ENCODE measurements at places on chromosomes 2 and 18. TPM values are rescaled to one million over a fixed set of nuclear protein-coding genes. Genes with fewer than 3 reads are reported as not detected.

DNA sequence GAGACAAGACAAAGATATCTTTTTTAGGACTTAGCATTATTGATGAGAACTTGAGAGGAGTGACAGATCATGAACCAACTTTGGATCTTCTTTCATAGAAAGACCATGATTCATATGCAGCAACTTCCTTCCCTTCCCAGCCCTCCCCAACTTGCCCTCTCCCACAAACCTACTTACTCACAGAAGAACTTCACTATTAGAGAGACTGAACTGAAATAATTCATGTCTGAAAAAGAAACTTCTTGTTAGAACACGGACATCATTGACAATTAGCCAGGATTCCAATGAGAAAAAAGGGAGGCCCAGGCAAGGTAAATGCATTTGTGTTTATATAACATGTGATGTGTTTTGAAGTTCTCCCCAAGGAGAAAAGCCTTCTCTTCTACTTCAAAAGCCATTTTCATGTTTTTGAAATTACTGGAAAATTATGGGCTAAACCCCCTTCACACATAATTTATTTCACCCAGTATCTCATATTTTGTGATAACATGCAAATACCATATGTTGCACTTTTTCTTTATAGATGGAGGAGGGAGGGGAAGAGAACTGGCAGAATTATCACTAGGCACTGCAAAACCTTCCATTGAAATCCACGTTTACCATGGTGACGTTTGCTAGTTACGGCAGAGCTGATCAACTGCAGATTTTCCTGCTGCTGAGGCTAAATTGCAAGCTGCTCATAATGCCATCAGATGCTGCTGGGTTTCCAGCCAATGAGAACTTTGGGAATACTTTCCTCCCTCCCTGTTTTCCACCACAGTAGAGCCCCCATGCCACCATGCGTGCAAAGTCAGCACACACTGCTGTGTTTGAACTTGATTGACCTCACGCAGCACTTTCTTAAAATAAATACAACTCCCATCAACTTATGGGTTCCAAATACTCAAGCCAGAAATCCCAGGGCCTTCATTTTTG, 294.7 kb downstream of the MEIS1 start:
- no peak for DNase-seq

DNA sequence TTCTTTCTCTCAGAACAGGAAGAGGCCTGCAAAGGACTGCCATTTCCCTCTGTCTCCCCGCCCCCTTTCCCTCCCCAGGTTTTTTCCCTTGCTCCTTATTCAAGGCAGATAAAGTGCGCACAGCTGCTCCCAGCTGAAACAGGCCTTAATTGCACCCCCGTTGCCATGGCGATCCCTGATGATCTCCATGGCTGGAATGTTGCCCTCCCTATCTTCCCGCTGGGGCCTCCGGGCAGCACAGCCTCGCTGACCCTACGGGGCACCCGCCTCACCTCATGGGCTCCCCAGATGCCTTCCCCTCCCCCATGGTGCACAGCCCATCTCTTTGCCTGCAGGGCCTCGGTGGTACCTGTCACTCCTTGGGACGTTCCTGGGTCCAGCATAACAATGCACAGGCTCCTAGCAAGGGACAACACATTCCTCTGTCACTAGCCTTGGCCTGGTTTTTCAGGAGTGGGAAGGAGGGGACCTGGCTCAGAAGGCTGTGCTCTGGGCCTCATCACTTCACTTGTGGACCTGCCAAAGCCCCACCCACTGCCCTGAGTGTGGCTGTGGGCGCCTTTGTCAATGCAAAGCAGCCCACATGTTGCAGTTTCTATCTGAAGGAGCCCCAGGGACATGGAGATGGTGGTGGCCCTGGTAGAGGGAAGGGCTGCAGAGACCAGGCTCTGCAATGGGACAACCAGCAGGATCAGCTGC, 115.0 kb downstream of the CELF4 start:
- no peak for DNase-seq

The SAG gene
- 0.09 TPM for total RNA-seq

The LYG2 gene
- total RNA-seq = not detected
